ENCODE measurements at places on chromosomes 7 and 10.
A peak's percentile ranks its signal among the peaks of the same experiment; 100 is the strongest.

DNA sequence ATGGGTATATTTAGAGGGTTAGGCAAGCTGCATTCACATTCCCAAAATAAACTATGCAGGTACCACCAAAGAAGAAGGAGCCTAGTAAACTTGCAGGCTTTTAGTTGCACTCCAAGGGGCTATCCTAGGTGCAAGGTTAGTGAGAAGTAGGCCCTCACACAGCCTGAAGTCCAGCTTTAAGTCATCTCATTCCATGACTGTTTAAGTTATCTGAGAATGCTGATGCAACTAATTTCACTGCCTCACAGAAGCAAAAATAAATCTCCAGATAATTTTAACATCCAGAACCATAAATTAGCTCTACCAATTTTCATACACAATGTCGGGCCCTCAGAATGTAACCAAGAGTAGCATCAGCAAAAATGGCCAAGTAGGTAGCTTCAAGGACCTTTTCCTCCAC is 34.3 kb upstream of the HHEX start:
- DNase-seq = no peak

DNA sequence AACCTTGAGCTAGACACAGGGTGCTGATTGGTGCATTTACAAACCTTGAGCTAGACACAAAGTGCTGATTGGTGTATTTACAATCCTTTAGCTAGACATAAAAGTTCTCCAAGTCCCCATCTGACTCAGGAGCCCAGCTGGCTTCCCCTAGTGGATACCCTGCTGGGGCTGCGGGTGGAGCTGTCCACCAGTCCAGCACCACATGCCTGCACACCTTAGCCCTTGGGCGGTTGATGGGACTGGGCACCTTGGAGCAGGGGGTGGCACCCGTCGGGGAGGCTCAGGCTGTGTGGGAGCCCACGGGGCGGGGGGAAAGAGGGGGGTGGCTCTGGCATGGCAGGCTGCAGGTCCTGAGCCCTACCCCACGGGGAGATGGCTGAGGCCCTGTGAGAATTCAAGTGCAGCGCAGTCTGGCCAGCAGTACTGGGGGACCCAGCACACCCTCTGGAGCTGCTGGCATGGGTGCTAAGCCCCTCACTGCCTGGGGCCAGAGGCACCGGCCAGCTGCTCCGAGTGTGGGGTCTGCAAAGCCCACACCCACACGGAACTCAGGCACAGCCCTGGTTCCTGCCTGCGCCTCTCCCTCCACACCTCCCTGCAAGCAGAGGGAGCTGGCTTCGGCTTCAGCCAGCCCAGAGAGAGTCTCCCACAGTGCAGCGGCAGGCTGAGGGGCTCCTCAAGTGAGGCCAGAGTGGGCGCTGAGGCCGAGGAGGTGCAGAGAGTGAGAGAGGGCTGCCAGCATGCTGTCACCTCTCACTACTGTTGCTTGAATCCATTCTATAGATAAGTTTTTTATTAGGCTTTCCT is 369.8 kb upstream of the SMIM30 start:
- no peak for DNase-seq

- no peak for DNase-seq
Measured at GRCh38 chr7:116632384-116632783, 39.6 kb upstream of the MET start.

- no peak for DNase-seq
Measured at GRCh38 chr7:89401099-89401498, 605.6 kb upstream of the TEX47 start.

- DNase-seq = no peak
Measured at GRCh38 chr10:108749042-108749441, 1174.3 kb downstream of the XPNPEP1 start.

DNA sequence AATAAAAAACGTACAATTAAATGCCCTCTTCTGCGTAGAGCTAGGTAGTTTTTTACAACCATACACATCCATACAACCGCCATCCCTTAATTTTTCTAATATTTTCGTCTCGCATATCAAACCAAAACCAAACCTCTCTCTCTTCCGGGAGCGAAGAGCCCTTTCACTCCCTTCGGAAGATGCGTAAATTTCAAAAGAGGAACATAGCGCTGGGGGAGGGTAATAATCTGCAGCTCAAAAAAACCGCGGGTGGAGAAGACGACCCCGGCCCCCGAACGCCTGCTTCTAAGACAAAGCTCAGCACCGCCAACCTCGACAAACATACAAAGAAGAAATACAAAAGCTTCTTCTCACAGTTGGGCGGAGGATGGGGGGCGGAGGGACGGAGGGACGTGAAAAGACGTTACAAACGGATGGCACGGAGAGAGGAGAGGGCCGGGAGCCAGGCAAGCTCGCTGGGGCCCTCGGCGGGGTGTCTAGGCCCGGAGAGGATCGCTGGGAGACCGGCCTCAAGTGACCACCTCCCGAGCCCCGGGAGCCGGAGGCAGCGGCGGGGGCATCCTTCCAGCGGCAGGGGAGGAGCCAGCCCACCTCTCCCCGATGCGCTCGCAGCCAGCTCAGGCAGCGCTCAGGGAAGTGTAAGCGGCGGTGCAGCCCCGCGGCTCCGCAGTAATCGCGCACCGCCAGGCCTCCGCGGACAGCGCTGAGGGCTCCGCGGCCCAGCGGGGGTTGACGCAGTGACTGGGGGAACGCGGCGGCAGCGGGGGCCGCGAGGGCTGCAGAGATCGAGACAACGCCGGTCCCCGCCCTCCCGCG is 851 bp downstream of the MKRN1 start:
- peak; percentile 22 for DNase-seq

DNA sequence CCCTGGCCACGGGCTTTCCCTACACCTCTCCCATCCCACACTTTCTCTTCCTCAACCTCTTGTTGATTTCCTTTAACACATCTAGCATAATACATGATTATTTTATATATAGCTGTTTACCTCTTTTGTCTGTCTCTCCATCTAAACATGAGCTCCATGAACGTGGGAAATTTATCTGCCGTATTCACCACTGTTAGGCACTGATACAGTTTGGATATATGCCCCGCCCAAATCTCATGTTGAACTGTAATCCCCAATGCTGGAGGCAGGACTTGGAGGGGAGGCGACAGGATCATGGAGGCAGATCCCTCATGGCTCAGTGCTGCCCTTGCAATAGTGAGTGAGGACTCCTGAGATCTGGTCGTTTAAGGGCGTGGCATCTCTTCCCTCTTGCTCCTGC is 5.7 kb downstream of the CYTH3 start:
- no peak for DNase-seq

- no peak for DNase-seq
Measured at GRCh38 chr7:1124816-1125602, 35.0 kb downstream of the ZFAND2A start.

DNA sequence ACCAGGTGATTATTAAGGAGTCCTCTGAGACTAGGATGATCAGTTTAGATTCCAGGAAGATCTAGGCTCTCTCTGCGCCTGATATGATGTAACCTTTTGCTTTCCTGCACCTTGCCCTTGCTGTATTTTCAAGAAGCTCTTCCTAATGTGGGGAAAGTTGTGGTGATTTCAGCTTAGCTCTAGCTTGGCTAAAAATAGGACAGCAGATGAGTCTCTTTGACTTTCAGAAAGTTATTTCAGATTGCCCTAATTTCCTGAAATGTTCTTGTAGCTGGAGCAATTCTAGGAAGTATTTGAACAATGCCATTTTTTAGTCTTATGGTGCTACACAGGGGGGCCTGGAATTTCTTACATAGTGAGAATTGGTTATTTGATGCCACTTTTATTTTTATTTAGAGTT is 3.8 kb downstream of the LCOR start:
- no peak for DNase-seq
